ENCODE measurements at places on chromosomes 13 and 19.
A peak's percentile ranks its signal among the peaks of the same experiment; 100 is the strongest.

- no peak for DNase-seq
Measured at GRCh38 chr19:13220847-13221246, 70.6 kb downstream of the IER2 start.

- no peak for DNase-seq
Measured at GRCh38 chr19:19447536-19448237, 42.2 kb downstream of the GATAD2A start.

GRCh38 chr13:91553584-91553983 is 155.2 kb downstream of the GPC5 start:
- no peak for DNase-seq

GRCh38 chr19:18898081-18898606 is 2.2 kb upstream of the CERS1 start:
- peak; percentile 75 for DNase-seq

DNA sequence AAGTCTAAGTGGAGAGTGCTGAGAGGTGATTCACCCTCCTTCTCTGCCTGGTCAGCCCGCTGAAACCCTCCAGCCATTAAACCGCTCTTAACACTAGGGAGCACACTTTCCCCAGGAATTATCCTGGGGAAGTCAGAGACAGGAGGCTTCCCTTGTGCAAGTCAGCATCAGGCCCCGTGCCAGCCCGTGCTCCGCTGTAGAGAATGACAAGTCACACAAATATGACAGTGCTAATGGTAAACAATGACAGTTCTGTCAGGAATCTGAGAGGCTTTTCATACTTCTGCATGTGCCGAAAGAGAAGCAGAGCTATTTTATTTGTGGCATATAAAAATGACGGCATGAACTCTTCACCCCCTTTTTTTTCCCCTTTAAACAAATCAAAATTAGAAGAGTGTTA is 816.9 kb upstream of the SLC10A2 start:
- peak; percentile 90 for DNase-seq

GRCh38 chr19:29667387-29667783 is 2.1 kb downstream of the PLEKHF1 start:
- no peak for DNase-seq

- no peak for DNase-seq
Measured at GRCh38 chr19:49890349-49891311, 6.1 kb downstream of the IL4I1 start.

Measured in OCI-M1 (cell line).